Dermis microvascular lymphatic vessel endothelial cell (primary cell): ENCODE measurements at places on chromosomes 7 and 10. TPM values are rescaled to one million over a fixed set of nuclear protein-coding genes. Genes with fewer than 3 reads are reported as not detected.

PLXDC2 gene
- total RNA-seq = 1.9 and 17.1 TPM in 2 replicates

HOXA3 gene
- total RNA-seq = 3.0 and 3.7 TPM in 2 replicates

FRMD4A gene
- total RNA-seq = 16.3 and 19.0 TPM in 2 replicates

GARIN1A gene
- under 0.01 and 0.25 TPM in 2 replicates for total RNA-seq

NUDT5 gene
- 39.9 and 43.6 TPM in 2 replicates for total RNA-seq

RBP3 gene
- not detected in 2 replicates for total RNA-seq

BCL7B gene
- total RNA-seq = 21.3 and 24.9 TPM in 2 replicates
